RWPE1 (cell line): ENCODE measurements at places on chromosomes 16 and 17.

- DNase-seq, result no peak
Measured at GRCh38 chr17:58324056-58324408, 4.6 kb downstream of the TSPOAP1 start.

DNA sequence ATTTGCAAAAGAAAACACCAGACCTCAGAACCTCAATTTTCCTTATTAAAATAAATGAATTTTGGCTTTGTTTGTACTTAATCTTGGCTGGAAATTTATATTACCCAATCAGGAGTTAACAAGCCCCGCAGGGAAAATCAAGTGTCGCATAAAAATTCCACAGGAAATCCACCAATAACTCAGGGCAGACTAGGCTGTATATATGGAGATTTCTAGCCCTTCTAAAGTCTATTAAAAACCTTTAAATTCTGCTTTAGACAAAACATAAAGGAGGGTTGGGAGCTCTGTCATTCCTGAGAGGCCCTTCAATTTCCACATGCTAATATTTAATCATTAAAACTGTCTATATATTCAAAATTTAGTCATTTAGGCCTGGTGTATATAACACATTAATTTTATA, 434.7 kb downstream of the CDH11 start:
- no peak for DNase-seq

DNA sequence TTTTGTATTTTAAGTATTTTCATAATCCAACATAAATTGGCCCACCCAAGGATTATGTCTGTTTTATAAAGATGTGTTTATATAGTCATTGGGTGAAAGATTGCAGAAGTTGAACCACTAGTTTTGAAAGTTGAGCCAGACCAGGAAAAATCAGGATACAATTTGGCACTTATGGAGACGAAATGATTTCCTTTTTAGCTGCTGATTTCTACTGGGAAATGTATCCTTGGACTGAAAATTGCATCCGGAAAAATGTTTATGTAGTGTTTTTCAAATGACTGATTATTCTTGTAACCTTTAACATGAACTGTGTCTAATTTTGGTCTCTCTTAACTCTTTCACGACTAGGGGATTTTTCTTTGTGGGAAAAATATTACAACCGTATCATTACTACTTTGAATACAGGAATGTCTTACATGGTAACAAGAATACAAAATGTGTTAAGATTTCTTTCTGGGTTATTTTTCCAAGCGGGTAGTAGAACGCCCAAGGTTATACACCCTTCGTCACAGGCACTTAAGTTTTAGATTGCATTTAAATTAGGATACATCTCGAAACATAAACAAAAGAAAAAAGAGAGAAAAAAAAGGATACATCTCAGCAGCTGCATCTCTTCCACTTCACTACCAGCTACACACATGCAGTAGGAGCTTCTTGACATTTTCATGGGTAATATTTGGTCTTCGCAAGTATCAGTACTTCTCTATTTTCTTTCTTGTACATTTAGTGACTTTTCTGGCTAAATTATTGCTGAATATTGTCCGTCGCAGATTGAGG, 273.0 kb upstream of the TBX2 start:
- no peak for DNase-seq

DNA sequence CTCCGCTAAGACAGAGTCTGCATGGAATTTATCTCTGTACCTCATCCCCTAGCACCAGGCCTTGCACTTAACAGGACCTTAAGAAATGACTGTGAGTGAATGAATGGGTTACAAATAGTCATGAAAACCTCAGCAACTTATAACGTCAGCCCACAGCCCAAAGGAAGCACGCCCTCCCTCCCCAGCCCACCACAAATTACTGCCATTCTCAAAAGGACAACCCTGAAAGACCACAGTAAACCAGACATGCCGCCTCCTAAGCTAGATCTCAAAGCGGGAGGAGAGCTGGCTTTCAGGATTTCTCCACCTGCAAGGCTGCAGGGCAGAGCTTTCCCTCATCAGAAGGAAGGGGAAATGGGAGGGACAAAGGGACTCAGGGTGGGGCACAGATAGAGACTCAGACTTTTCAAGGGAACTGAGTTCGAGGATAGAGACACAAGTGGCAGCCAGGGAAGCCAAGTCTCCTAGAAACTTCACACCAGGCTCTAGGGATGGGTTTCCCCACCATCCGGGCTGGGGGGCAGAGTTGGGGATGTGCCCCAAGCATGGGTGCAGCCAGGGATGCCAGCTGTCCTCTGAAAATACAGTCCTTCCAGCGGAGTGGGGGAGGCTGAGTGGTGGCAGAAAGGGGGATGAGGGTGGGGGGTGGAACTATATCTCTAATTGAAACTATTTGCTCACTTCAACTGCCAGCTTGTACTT, 56.7 kb downstream of the PLXDC1 start:
- no peak for DNase-seq

DNA sequence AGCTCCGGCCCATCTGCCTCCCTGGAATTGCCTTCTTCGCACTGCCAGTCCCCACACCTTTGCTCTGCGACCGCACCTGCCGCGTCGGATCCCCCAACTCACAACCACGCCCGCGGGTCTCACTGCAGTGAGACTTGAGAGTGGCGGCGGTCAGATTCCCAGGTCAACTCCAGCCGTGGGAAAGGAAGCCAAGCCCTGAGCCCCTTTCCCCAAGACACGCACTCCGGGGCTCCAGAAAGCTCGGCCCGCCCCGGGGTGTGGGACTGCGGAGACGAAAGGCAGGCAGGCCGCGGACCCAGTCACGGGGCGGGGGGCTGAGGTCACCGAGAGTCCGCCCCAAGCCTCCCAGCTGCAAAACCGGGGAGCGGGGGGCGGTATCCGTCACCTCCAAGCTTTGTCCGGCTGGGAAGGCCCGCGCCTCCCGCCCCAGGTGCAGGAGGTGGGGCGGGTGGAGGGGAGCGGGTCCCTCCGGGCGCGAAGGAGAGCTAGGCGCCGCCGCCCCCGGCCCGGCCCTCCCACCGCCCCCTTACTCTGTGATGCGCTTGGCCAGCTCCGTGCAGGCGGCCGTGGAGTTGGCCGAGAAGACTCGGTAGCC, 615 bp downstream of the PRPSAP1 start:
- peak; percentile 62 for DNase-seq

- no peak for DNase-seq
Measured at GRCh38 chr17:39804839-39805238, 59.3 kb downstream of the IKZF3 start.

DNA sequence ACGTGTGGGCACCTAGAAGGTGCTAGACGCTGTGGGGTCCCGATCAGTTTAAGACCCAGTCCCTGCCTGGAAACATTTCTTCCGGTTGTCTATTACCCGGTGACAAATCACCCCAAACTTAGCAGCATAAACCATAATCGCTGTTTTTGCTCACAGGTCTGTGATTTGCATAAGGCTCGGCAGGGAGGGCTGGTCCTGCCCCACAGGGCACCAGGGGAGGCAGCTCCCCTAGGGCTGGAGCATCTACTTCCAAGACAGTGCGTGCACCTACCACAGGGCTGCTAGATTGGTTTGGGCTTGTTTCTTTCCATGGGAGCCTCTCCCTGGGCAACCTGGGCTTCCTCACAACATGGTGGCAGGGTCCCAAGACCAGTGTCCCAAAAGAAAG, 214.5 kb upstream of the CIBAR2 start:
- DNase-seq, result no peak

DNA sequence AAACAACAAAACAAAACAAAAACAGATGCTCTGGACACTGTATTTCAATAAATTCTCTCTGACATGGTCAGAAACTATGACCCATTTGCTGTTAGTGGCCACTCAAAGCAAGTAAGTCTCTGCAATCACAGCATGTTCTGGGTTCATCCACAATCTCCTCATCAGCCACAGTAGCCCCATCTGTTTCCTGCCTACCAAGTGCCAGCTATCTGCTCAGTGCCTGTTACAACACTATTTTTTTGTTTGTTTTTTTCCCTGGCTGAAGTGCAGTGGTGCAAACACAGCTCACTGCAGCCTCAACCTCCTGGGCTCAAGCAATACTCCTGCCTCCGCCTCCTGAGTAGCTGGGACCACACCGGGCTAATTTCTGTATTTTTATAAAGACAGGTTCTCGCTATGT, 137.9 kb downstream of the SOX9 start:
- no peak for DNase-seq

- no peak for DNase-seq
Measured at GRCh38 chr17:18320301-18320700, 5.2 kb downstream of the SMCR8 start.

DNA sequence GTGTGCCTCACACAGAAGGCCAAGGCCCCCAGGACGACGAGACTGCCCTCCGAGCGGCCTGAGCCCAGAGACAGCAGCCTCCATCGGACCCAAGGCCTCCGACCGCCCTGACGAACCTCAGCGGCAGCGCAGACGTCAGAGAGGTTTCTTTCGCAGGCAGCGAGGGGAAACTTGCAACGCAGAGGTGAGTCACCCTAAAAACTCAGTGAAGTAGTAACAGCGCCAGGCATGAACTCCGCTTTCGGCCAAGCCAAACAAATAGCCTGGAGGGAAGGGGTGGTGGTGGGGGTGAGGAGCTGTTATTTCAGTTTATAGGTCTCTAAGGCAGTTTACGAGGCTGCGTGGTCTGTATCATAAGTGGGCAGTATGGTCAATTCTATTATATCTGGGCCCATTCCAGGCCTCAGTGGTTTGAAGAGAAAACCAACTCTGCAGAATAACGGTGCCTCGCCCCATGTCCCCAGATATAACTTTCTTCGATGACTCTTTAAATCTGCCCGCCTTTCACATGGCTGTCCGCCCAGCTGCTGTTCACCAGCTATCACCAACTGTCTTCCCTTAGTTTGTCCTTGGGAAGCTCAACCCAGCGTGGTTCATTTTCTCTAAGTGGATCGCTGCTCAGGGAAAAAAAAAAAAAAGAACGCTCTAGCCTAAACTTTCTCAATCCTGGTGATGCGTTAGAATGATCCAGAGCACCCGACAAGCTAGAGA, 43.5 kb upstream of the FOXF1 start:
- DNase-seq, result no peak

- no peak for DNase-seq
Measured at GRCh38 chr17:8189041-8189710, 804 bp downstream of the BORCS6 start.

DNA sequence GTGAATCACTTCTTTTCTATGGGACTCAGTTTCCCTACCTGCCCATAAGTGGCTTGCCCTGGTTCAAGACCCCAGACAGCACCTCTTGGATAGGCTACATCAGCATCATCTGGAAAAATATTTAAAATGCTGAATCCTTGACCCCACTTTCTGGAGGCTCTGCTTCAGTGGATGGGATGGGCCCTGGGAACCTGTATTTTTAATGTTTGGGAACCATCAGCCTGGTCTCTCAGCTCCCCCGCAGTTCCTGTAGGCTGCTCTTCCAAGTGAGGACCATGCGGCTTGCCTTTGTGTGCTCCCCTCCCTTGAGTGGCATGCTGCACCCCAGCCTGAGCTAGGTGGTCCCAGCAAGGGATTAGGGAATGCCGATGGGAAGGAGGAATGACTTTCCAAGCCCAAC, 68.3 kb upstream of the CRHR1 start:
- no peak for DNase-seq

GRCh38 chr16:80100846-80101451, 439.8 kb upstream of the DYNLRB2 start:
- DNase-seq, result no peak

GRCh38 chr17:31699281-31699680, 159.8 kb downstream of the COPRS start:
- DNase-seq, result peak; percentile 23

DNA sequence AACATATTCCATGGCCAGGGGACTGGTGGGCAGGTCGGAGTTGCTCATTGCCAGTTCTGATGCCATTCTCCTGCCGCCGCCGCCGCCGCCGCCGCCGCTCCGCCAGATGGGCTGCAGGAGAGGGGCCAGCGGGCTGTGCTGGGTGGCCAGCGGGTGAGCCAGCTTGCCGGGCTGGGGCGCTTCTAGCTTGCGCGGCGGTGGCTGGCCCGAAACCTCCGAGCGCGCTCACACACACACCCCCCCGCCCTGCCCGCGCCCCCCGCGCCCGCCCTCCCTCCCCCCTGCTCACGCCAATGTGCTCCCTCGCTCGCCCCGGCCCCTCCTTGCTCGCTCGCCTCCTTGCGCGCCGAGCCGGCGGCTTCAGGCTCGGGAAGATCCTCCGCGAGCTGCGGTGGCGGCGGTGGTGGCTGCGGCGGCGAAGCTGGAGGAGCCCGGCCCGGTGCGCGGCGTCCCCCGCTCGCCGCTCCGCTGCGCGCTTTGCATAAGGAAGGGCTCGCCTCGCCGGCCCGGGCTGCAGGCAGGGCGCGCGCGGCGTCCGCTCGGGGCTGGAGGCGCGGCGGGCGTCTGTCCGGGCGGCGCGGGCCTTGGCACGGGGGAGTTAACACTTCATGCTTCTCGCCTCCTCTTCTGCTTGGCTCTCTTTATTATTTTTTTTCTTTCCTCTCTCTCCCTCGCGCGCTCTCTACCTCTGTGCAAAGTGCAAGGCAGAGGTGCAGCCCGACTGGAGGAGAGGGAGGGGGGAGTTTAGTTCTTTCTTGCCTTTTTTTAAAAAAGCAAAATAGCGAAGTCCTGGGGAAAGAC, 500 bp downstream of the MAF start:
- DNase-seq, result peak; percentile 41

GRCh38 chr17:62300697-62301096, 79.7 kb upstream of the EFCAB3 start:
- no peak for DNase-seq

GRCh38 chr17:21262259-21262993, 9.2 kb upstream of the NATD1 start:
- no peak for DNase-seq

GRCh38 chr17:622356-622755, 92.3 kb downstream of the VPS53 start:
- DNase-seq, result no peak

- no peak for DNase-seq
Measured at GRCh38 chr17:29930409-29931010, 482 bp upstream of the SSH2 start.

GRCh38 chr16:60929-61878, 7.6 kb downstream of the SNRNP25 start:
- no peak for DNase-seq

DNA sequence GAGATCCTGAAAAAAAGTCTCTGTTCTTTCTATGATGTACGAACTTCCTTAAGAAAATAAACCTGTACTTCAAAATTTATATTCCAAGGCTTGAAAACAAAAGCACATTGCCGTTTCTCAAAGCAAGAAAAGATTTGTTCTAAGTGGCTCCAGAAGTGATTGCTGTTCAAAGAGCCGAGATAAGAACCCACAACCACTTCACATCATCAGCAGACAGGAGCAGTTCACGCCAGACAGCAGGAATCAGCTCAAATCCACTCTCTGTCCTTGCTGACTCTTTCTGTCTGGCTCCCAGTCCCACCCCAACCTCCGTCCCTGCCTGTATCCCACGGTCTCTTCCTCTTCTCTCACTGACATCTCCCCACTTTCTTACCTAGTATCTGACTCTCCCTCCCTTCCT, 85.0 kb upstream of the MYOCD start:
- DNase-seq, result no peak
